LoVo (cell line): ENCODE measurements at places on chromosomes 11 and 22.
A peak's percentile ranks its signal among the peaks of the same experiment; 100 is the strongest.

DNA sequence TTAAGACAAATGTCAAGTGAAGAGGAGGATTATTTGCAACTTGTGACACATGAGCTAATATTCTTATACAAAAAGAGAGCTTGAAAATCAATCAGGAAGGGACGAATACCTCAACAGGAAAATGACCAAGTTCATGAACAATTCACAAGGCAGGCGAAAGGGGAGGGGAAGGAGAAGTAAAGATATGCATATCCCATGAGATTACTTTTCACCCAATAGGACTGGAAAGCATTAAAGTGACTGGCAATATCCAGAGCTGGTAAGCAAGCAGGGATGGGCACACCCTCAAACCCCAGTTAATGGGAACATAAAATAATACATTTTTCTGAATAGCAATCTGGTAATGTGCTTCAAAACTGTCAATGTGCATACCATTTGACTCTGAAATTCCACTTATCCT lies 129.5 kb downstream of the SLC1A2 start:
- DNase-seq: no peak

- DNase-seq: no peak
Measured at GRCh38 chr22:28952857-28953256, 69.5 kb downstream of the ZNRF3 start.

- no peak for DNase-seq
Measured at GRCh38 chr11:2143799-2144543, 4.8 kb upstream of the IGF2 start.

GRCh38 chr11:128548649-128549255 lies 38.6 kb downstream of the ETS1 start:
- no peak for DNase-seq

DNA sequence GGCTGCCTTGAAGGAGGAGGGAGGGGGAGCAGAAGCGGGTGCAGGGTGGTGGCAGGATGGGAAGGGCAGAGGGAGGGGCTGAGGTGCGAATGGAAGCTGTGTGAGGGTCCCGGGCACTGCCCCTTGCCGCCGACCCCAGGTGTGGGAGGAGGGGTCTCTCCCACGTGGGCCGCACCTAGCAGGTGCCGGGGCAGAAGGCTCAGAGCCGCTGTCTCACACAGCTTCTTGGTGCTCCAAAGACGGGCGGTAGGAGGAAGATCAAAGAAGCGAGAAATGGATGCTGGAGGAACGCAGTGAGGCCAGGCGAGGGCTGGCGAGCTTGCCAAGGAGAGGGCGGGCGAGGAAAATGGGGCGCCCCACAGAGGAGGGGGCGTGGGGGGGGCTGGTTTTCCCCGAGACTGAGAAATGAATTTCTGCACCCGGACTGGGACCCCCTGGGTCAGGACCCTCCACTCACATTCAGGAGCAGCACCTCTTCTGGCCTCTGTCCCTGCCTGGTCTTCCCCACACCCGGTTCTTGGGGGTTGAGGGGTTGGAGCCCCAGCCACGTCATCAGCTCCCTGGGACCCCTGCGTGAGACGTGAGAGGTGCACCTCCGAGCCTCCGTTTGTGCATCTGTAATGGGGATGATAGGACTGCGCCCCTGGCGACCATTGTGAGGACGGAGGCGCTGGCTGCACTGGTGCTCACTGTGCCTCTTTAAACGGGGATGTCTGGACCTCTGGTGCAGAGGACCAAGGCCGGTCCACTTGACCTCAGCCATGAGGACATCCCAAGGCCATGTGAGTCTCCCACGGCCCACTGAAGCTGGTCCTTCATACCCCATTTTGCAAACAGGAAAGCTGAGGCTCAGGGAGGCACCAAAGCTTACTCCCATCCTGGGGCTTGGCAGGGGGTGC lies 16.8 kb downstream of the LSP1 start:
- no peak for DNase-seq

- DNase-seq: peak; percentile 74
Measured at GRCh38 chr11:93741882-93742226, 382 bp downstream of the C11orf54 start.

- no peak for DNase-seq
Measured at GRCh38 chr11:46364056-46364455, 16.8 kb downstream of the DGKZ start.

- DNase-seq: no peak
Measured at GRCh38 chr11:100741866-100742625, 55.0 kb downstream of the ARHGAP42 start.

- no peak for DNase-seq
Measured at GRCh38 chr11:91707652-91708482, 516.8 kb upstream of the FAT3 start.

DNA sequence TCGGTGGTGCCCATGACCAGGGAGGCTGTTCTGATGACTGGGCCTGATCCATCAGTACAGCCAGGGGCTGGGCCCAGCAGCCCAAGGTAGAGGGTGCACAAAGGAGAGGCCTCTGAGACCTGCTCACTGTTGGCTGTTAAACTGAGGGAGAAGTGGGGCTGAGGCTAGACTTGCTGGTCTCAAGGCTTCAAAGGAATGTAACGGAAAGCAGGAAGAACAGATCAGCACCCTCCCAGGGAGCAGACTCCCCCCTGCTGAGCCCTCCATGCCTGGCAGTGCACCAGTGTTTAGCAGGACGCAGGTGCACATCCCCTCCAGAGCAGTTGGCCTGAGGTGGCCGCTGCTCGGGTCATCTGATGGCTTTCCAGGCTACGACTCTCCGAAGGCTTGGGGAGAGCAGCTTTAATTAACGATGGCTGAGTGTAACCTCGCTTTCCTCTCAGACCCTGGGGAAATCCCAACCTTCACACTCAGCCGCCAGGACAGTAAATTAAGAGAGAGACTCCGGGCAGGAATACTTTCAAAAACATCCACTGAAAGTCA lies 255.7 kb upstream of the NARS2 start:
- no peak for DNase-seq

GRCh38 chr11:33802194-33802950 lies 28.1 kb upstream of the FBXO3 start:
- DNase-seq: peak; percentile 24

DNA sequence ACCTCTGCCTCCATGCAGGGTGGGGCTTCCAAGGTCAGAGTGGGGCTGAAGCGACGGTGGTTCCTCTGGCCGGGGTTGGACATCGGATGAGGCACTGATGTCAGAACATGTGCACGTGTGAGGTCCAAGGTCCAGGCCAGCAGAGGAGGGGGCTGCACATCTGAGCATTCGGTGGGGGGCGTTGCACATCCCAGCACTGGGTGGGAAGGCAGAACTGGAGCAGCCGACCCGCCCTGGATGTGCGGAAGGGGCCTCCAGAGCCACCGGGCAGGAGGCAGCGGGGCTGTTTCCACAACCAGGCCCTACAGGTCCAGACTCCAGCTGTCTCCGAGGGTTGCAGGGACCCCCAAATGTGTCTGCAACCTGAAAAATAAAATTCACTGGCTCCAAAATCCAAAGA lies 271.0 kb downstream of the CTTN start:
- no peak for DNase-seq

- peak; percentile 17 for DNase-seq
Measured at GRCh38 chr11:60130496-60130895, 42.0 kb downstream of the MS4A2 start.

- no peak for DNase-seq
Measured at GRCh38 chr11:88590361-88590760, 252.8 kb upstream of the CTSC start.

DNA sequence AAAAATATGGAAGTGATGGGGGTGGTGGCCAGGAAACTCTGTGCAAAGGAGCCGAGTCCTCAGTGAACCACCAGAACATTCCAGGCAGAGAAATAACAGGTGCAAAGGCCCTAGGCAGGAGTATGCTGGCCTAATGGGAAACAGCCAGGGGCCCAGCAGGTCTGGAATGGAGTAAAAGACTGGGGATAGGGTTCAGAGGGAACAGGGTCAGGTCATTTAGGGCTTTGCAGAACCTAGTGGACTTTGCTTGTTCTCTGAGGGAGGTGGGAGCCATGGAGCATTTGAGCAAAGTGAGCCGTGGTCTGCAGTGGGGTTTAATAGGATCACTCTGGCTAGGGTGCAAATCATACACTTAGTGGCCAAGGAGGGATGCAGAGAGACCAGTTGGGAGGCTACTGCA lies 8.7 kb downstream of the CRYBB3 start:
- no peak for DNase-seq

DNA sequence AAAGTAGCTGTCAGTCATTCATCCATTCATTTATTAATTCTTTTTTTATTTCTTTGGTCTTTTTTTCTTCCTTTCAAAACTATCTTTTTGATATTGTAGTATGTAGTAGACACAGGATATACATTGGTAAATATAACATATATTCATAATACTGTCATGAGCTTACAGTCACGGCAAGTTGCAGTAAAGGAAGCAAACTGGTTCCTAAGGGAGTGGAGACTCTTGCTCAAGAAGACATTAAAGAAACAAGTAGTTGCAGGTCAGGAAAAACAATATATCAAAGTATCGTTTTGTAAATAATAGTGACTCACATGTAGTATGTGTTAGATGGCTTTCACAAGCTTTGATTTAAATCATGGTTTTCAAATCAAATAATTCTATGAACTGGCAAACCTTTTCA lies 7.5 kb downstream of the OR5AR1 start:
- DNase-seq: no peak

- DNase-seq: no peak
Measured at GRCh38 chr22:35638001-35638400, 10.2 kb upstream of the APOL6 start.

DNA sequence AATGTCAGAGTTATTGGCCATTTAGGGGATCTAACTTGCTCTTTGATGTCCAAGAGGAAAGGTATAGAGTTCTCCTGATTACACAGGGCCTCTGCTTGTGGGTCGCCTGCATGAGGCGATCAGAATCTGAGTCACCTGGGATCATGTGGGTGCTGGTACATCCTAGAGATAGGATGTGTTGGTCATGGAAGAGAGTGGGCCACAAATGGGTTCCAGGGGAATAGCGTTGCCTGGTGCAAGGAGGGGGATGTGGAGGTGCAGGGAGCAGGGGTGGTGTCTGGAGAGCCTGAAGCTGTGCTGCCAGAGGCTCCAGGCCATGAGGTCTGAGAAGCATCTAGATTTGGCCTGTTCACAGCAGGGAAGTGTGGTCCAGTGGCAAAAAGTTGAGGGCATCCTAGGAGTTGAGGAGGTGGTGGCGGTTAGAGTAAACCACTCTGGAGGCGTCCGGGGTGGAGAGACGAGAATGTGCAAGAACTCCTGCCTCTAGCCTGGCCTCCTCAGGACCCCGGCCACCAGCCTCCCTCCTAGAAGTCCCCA lies 92.8 kb downstream of the MED15 start:
- no peak for DNase-seq

- no peak for DNase-seq
Measured at GRCh38 chr11:133047036-133047770, 485.1 kb downstream of the OPCML start.

DNA sequence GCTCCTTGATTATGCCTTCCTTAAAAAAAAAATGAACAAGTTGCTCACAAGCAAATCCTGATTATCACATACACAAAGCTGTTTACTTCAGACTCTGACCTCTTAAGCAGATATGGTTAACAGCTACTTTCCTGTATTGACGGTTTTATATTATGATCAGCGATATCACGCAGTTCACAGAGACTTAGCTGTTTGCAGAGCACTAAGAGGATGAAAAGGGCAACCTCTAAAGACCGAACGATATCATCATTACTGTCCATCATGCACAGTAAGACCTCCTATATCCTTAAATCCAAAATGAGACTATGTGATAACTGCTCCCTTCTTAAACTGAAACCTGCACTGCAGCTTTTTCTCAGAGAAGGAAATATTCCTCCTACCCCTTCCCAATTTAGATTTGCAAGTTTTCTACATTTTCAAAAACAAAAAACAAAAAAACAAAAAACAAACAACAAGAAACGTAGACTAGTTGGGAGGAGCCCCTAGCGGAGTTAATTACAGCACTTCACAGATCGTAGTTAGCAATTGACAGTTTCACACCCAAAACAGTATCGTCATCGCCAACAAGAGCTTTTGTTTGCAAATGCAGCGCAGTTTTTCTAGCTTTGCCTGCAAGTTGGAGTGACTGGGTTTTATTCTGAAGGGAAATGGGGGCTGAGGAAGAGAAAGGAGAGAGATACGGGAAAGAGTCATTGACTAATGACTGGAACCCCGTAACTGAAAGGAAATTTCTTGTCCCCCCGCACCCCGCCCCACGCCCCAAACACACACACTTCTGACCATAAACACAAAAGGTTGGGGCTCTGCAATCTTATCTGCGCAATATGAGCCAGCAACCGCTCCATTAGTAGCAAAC lies 1.2 kb downstream of the DDX6 start:
- DNase-seq: no peak

- DNase-seq: no peak
Measured at GRCh38 chr11:8243458-8243857, 20.2 kb downstream of the LMO1 start.

DNA sequence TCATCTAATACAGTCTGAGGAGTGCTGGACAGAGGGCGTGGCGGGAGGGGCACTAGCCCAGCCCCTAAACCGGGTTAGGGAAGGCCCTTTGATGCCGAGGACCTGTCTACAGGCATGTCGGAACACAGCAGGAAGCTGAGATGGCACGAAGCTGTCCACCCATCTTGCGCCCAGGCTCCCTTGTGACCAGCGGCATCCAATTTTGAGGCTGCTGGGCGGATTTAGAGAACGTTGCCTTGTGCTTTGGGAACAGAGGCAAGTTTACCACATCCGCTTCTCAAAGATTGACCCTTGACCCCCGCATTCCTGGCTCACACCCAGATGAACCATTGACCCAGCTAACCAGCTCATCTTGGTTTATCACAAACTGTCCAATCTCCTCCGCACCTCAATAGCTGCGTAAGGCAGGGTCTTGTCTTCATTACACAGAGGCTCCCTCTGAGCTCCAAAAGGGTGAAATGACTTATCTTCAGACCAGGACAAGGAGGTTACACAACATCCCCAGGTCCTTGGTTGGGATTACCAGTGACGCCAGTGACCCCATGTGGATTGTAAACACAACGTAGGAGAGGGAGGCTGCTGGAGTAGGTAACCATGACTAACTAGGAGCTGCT lies 4.5 kb downstream of the FAM83F start:
- DNase-seq: peak; percentile 43
